ENCODE measurements at places on chromosomes 2 and 18.

DNA sequence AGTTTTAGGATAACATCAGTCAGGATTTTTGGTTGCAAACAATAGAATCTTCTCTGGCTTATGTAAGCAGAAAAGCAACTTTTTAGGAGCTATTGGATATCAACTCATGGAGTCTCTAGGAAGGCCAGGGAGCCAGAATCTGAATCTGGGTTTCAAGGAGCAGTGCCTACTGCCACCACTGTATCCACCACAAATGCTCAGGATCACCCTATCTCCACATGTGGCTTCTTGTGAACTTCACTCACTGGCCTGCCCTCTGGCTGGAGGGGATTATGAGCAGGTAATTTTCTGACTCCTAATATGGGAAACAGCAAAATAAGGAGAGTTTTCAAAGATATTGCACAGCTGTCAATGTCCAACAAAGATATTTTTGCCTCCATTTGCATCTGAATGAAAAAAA lies 142.9 kb downstream of the PKP4 start:
- no peak for DNase-seq

DNA sequence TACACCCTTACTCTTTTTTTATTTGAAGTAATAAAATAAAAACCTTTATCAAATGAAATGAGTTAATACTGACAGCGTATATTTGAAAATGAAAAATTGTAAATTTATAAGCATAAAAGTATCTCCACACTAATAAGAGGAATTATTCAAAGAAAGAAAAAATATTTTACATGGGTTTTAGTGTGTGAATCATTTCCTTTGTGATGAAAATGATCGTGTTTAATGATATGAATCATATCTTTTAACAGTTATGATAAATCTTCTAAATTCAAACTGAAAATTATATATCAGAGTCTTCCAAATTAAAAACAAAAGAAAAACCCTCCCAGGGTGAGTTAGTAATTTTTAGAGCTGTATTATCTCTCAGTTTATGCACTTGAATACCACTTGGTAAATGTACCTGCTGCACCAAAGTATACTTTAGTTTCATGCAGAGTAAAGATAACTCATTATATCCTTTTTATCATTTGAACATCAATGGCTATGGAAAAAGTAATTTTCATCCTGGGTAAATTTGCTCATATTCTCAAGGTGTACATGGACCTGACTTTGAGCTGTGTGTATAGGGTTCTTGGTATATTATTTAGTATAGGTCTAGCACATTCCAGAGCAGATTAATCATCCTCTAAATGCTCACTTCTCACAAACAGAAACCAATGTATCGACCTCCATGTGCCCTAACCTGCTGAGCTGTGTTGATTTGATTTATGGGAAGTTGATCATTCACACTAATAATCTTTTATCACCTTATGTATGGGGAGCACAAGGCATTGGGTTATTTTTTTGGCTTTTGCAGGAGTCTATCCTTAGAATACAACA lies 98.7 kb upstream of the VWC2L start:
- DNase-seq: no peak

DNA sequence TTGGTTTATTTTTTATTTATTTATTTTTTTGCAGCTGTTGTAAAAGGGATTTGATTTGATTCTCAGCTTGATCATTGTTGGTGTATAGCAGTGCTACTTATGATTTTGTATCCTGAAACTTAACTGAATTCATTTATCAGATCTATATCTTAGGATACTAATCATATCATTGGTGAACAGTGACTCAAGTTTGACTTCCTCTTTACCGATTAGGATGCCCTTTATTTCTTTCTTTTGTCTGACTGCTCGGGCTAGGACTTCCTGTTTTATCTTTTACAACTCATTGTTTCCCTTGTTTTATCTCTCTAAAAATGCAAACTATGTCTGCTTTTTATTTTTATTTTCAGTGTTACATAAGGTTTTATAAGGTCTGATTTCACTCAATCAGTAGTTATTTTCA lies 23.6 kb downstream of the SP100 start:
- no peak for DNase-seq

DNA sequence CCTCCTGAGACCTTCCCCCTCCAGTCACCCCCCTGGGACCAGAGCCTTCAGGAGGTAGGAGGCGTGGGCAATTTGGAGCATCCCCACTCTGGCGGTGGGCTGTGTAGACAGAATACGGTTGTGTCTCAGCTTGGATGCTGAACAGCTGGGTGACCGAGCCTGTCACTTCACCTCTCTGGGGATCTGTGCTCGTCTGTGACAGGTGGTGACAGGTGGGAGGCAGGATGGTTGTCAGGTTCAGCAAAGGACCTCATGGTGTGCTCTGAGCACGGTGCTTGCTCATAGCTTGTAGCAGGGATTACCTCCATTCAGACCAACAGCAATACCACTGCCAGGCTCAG lies 186.5 kb upstream of the HS6ST1 start:
- DNase-seq: no peak

GRCh38 chr2:95393901-95394300 lies 8.6 kb upstream of the FAHD2A start:
- no peak for DNase-seq

- no peak for DNase-seq
Observed at GRCh38 chr2:206780671-206781070, 15.3 kb downstream of the FASTKD2 start.

- no peak for DNase-seq
Observed at GRCh38 chr2:134408791-134409190, 154.9 kb downstream of the MGAT5 start.

GRCh38 chr2:174624895-174625430 lies 27.4 kb upstream of the WIPF1 start:
- no peak for DNase-seq

GRCh38 chr2:143205106-143205764 lies 76.0 kb downstream of the ARHGAP15 start:
- DNase-seq: no peak

DNA sequence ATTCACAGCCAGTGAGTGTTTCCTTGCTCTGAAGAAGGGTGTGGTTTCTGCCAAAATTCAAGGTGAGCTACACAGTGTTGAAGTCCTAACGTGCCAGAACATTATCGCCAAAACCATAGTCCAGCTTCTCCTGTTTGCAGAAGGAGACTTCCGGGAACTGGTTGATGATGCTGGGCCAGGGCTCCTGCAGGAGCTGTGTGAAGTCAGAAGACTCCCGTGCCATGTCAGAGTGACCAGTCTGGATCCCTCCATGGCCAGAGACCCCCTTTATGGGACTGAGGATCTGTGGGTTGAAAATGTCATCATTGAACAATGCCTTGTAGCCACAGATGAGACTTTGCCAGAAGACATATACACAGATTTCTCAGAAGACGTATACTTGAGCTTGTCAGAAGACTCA lies 96.0 kb upstream of the RAB12 start:
- DNase-seq: no peak
